Hepatocyte (in vitro differentiated cells): ENCODE measurements at places on chromosomes 2 and 18. TPM values are rescaled to one million over a fixed set of nuclear protein-coding genes. Genes with fewer than 3 reads are reported as not detected.

DNA sequence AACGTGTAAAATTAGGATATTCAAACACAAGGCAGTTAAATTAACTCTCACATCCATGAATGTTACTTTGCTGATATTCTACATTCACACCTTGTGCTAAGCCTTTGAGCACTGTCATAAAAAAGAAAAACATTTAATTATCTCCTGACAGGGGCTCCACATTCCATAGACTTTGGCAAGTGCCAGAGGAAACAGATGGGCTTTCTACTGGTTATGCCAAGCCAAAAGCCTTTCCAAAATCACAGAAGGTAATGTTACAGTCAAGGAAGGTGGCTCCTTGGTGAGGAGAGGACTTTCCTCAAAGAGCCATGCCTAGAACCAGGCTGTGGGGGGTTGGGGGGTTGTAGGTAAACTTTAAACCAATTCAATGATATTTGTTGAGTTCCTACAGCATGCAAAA, 12.4 kb downstream of the MYO5B start:
- no peak for DNase-seq

ADRA2B gene
- polyA plus RNA-seq: 0.66 TPM in 1 of 2 replicates, not detected in the other

TET3 gene
- polyA plus RNA-seq: 3.6 TPM in 2 replicates

GRCh38 chr2:5036256-5036655, 655.9 kb upstream of the SOX11 start:
- DNase-seq: no peak

- no peak for DNase-seq
These were observed 127.4 kb downstream of the CACNB4 start for GRCh38 chr2:151971301-151972051.

GRCh38 chr2:37616677-37617005, 54.8 kb downstream of the CDC42EP3 start:
- peak; percentile 44 for DNase-seq

UGT1A8 gene
- not detected in 2 replicates for polyA plus RNA-seq

DNA sequence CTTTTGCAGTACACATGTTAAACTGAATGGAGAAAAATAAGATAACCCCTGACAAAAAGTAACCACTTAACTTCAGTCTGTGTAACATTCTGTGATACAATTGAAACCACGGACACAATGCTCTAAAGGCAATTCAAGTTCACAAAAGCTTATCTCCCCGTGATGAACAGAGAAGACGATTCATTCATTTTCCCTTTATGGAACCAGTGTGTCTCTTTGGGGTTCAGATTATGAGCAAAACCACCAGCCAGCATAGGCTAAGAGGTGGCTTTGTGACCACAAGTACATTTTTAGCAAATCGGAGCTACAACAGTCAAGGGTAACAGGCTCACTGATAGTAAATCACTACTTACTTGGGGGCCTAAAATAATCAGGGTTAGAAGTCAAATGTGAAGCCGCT, 120.6 kb upstream of the SMAD7 start:
- DNase-seq: no peak

- DNase-seq: no peak
These were observed 122.9 kb downstream of the NCK2 start for GRCh38 chr2:105867587-105867986.

DNA sequence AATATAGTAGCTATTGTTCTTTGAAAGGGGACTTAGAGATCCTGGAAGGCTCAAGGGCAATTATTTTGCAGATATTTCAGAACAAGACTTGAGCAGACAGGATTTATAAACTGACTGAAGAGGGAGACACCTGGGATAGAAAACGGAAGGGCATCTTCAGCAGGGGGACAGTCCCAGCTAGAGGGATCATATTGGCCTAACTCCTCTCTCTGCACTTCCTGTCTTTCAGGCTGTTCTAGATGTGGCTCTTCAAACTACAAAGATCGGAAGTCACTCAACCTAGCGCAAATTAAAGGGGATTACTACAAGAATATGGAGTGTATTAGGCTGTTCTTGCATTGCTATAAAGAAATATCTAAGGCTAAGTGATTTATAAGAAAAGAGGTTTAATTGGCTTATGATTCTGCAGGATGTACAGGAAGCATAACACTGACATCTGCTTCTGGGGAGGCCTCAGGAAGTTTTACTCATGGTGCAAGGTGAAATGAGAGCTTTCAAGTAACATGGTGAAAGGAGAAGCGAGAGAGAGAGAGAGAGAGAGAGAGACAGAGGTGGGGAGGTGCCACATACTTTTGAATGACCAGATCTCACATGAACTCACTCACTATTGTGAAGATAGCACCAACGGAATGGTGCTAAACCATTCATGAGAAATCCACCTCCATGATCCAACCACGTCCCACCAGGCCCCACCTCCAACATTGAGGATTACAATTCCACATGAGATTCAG, 5.3 kb upstream of the CTIF start:
- DNase-seq: no peak

DNA sequence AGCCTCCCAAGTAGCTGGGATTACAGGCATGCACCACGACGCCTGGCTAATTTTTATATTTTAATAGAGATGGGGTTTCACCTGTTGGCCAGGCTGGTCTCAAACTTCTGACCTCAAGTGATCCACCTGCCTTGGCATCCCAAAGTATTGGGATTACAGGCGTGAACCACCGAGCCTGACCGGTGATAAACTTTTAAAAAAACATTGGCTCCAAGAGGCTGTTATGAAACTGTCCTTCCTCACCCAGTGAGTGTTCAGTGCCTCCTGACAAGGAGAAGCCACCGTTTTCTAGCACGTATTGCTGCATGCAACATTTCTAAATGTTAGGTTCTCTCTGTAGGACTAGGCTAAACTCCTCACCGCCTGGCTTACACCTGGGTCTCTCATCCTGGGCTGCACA, 63.3 kb downstream of the EDAR start:
- no peak for DNase-seq

GRCh38 chr18:73318739-73319479, 451.1 kb upstream of the NETO1 start:
- DNase-seq: no peak

- DNase-seq: peak; percentile 71
These were observed 1184.0 kb upstream of the GYPC start for GRCh38 chr2:125471963-125472362.

DNA sequence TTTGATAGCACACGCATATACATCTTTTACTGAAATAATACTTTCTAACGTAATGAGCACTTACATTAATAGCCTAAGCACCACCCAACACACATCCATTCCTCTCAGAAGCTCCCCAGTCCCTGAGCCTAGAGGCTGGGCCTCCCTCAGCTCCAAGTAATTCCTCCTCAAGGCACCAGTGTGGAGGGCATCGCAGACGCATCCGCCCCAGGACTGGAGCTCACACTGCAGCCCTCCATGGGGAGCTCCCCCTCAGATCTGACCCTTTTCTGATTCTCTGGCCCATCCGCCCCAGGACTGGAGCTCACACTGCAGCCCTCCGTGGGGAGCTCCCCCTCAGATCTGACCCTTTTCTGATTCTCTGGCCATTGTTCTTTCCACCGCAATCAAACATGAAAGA, 60.4 kb upstream of the SNTG2 start:
- no peak for DNase-seq

GYPC gene
- polyA plus RNA-seq: 84.2 and 87.7 TPM in 2 replicates

GRCh38 chr2:19685731-19686130, 216.1 kb downstream of the TTC32 start:
- DNase-seq: no peak

- no peak for DNase-seq
These were observed 22.6 kb downstream of the PRELID3A start for GRCh38 chr18:12430137-12430990.

- no peak for DNase-seq
These were observed 413.5 kb downstream of the NBAS start for GRCh38 chr2:15147591-15147990.

- DNase-seq: no peak
These were observed 621.9 kb downstream of the XIRP2 start for GRCh38 chr2:167510071-167510759.
